ENCODE measurements at places on chromosomes 2 and 18.

GRCh38 chr2:170503563-170503962 is 211.6 kb upstream of the SP5 start:
- no peak for DNase-seq

DNA sequence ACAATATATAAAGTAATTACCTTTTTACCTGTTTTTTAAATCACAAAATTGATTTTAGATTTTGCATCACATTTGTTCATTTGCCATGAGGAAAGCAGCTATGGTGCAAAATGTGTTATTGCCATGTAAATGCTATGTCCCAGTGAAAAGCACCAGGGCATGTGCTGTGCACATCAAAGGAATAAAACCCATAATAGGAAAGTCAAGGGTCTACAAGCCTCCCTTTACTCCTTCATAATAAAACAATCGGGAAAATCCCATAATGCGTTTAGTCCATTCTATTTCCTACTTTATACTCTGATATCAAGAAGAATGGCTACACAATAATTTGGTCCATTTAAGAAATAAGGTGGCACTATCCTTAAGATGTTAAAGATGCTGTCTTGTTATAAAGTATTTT is 53.0 kb downstream of the KLF7 start:
- DNase-seq = no peak

DNA sequence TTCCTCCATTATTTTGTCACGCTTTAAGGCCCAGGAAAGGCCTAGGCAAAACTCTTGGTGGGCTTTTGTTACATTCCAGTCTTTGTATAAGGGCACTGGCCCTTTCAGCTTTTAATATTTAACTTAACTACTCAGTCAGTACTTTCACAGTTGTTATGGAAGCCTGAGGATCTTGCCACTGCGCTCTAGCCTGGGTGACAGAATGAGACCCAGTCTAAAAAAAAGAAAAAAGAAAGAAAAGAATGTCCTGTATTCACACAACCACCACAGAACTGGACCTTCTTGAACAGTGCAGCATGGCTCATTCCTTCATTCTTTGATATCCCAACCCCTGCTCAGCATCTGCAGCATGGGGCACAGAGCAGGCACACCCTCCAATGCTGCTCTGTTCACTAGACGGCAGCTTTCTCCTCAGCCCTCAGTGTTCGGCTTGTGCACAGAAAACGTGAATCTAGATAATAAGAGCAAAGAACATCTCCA is 93.4 kb upstream of the MSH2 start:
- DNase-seq = no peak

- DNase-seq = no peak
These were observed 88.4 kb upstream of the DNER start for GRCh38 chr2:229802785-229803184.

DNA sequence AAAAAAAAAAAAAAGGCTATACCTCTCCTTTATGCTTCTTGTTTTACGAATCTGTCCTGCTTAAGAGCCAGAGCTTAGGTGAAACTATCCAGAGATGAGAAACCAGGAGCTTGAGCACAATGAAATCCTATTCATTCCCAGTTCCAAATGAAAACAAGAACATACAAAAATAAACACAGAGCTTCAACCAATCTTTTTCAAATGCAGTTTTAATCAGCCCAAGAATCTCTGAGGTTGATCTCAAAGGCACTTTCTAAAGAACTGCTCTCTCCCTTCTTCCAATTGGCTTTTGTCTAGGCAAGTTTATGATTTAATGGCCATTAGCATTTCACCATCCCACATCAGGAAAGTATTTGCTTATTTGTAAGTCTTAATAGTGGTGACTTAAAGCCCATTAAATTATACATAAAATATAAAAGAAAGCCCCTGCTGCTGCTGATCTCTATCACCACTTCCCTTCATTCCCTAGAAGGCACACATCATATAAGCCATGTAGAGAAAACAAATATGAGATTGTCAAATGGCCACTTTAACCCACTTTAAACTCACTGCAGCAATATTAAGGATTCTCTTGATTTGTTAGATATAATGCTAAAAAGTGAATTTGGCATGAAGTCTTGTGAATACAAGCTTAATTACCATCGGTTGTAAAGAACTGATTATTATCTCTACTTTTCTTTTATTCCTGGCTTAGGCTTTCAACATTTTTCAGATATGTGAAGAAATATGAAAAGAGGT is 29.3 kb upstream of the SCN9A start:
- no peak for DNase-seq

DNA sequence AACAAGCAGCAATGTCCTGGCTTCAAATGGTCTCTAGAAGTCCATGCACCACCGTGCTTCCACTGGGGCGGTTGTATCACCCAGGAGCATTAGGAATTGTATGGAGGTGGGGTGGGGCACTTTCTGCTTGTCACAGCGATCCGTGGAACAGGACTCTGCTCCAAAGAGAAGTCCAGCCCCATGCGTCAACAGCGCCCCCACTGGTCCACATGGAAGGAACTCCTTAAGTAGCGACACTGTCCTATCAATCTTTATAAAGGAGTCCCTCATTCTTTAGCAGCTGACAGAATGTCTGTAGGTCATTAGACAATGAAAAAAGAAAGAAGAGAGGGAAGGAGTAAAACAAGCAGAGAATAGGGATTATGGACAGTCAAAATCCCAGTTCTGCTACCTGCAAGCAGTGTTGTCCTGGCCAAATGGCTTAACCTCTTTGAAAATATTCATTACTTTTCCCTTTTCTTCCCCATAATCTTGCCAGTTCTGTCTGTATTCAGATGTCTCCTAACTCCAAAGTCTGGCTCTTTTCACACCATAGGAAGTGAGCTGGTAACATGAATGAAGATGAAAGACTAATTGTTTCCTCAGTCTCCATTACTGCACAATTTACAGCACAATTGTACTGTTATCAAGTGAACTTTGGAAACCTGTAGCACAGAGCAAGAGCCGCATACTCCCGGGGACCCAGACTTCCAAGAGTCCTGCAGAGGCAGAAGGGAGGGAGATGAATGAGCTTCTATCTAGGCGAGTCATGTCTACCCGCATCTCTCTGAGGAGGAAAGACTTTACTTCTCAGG is 9.9 kb downstream of the NFE2L2 start:
- no peak for DNase-seq

DNA sequence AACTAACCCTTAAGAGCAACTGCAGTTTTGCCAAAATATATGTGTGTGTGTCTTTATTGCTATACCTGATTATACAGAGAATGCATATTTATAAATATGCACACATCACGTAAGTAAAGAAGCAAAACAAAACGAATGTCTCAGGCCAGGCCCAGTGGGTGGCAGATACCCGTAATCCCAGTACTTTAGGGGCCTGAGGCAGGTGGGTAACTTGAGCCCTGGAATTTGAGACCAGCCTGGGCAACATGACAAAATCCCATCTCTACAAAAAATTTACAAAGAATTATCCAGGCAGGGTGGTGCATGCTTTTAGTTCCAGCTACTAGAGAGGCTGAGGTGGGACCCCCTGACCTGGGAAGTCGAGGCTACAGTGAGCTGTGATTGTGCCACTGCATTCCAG is 745.3 kb downstream of the SATB2 start:
- no peak for DNase-seq

DNA sequence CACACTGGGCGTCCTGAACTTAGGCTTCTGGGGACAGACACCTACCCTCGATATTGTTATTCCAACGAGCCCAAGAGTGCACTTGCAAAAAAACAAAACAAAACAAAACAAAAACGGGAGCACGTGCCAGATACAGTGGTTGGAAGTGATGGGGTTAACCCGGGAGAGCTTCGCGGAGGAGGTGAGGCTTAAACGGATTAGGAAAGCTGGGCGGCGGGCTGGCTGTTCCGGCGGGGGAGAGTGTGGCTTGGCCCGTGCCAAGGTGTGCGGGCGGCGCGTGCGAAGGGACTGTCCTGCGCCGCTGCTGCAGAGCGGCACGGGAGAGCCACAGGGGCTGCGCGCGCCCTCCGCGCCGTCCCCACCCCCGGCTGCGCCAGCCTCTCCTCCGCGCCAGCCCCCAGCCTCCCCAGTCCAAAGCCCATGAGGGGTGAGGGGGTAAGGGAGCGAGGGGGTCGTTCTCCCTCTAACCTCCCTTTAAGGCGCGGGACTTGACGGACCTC is 1.5 kb upstream of the SLC30A3 start:
- no peak for DNase-seq

- no peak for DNase-seq
These were observed 146.0 kb downstream of the SETBP1 start for GRCh38 chr18:44826418-44827259.

DNA sequence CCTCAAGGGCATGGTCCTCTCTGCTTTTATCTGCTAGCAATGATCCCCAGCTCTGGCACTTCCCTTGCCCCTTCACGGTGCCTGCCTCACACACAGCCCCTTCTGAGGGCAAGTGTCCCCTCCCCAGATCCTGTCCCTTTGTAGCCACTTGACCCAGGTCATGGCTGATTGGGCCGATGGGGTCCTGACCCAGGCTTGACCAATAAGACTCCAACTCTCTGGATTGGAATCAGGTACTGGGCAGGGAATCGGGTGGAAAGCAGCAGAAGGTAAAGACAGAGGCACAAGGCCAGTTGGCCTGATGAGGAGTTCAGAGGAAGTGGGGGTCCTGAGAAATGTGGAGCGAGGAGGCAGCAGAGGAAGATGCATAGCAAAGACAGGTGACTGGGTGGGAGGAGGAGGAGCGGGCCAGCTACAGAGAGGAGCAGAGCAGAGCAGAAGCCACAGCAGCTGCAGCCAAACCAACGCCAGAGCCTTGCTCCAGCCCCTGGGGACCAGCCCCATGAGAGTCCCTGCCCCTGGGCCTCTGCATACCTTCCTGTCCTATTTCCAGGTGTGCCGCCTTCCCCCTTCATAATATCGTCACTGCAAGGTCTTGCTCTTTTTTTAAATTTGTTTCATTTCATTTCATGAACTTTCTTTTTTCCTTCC is 39.1 kb downstream of the CAPN13 start:
- DNase-seq = peak; percentile 62

DNA sequence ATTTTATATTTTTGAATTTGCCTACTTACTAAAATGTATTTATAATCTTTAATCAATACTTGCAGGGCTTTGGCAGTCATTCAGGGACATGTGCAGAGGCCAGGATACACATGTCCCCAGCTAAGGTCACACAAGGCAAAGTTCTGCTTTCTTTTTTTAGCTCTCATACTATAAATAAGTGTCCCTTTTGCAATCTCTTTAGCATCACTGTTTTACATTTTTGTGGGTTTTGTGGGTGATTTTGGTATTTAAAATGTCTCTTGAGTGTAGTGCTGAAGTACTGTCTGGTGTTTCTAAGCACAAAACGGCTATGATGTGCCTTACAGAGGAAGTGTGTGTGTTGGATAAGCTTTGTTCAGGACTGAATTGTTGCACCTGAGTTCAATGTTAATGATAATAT is 309.0 kb upstream of the GULP1 start:
- no peak for DNase-seq

GRCh38 chr18:31652357-31652756 is 32.0 kb downstream of the B4GALT6 start:
- no peak for DNase-seq

GRCh38 chr2:167750675-167751074 is 496.7 kb downstream of the STK39 start:
- no peak for DNase-seq

DNA sequence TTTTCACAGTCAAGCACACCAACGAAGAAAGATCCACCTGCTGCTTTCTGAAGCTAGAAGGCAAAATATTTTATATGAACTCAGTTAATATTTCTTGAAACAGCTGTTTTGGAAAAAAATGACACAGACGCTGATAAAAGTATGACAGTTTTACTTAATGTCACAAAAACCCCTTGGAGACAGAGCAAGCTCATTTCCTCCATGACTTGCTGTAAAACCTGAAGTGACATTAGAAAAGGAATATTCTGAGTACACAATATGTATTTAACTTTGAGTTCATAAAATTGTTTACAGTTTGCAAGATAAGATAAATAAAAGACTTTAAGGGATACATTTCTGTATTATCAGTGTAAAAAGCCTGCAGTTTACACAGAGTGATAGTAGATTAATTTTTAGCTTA is 105.4 kb downstream of the DSEL start:
- no peak for DNase-seq

GRCh38 chr2:127663566-127664064 is 11.7 kb downstream of the LIMS2 start:
- no peak for DNase-seq

- DNase-seq = no peak
These were observed 11.8 kb downstream of the C2orf69 start for GRCh38 chr2:199922856-199923255.

GRCh38 chr2:144848423-144848822 is 328.5 kb upstream of the ZEB2 start:
- DNase-seq = no peak

GRCh38 chr18:62881509-62882016 is 166.2 kb downstream of the PHLPP1 start:
- no peak for DNase-seq

GRCh38 chr18:10431680-10432079 is 22.8 kb upstream of the APCDD1 start:
- DNase-seq = no peak

- no peak for DNase-seq
These were observed 51.8 kb upstream of the CCDC150 start for GRCh38 chr2:196587739-196588138.

GRCh38 chr2:208253600-208254117 is 1.2 kb downstream of the IDH1 start:
- DNase-seq = no peak

DNA sequence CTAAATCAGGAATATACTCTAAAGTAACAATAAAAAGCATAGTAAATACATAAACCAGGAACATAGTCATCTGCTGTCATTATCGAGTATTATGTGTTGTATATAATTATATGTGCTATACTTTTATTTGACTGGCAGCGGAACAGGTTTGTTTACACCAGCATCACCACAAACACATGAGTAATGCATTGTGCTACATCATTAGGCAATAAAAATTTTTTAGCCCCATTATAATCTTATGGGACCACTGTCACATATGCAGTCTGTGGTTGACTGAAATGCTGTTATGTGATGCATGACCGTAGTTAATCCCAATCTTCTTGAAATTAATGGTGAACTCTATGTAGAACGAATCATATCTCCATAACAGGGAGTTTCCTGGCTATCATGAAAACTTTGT is 136.7 kb upstream of the ZFP36L2 start:
- no peak for DNase-seq

DNA sequence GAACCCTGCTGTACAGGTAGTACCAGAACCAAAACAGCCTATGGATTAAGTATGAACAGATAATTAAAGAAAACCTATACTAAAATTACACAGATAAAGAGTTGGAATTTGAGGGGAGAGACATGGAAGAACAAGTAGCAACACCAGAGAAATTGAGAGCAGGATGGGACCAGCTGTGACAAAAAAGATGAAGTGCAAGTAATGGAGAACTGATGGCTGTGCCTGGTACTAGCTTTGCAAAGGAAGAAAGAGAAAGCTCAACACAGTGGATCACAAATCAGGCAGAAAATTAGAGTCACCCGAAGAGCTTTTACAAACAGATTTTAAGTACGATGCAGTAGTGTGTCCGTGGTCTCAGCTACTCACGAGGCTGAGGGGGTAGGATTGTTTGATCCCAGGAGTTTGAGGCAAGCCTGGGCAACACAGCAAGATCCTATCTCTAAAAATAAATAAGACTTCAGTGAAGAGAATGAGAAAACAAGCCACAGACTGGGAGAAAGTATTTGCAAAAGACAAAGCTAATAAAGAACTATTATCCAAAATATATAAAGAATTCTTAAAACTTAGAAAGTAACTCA is 46.5 kb downstream of the CUL3 start:
- DNase-seq = no peak

- DNase-seq = no peak
These were observed 1364.9 kb upstream of the NRXN1 start for GRCh38 chr2:52396836-52397235.
